ENCODE measurements at places on chromosomes 1 and 21. TPM values are rescaled to one million over a fixed set of nuclear protein-coding genes. Genes with fewer than 3 reads are reported as not detected.

PIP5K1A gene
- total RNA-seq = 70.1 TPM

FAM78B gene
- 1.5 TPM for total RNA-seq

AMPD1 gene
- 8.2 TPM for total RNA-seq

TNFRSF18 gene
- 1.9 TPM for total RNA-seq

LMX1A gene
- 1.1 TPM for total RNA-seq

CKS1B gene
- 43.1 TPM for total RNA-seq

IRF6 gene
- total RNA-seq = 77.9 TPM

FCGR3A gene
- 5.0 TPM for total RNA-seq
